ENCODE measurements at places on chromosomes 16 and 17. TPM values are rescaled to one million over a fixed set of nuclear protein-coding genes. Genes with fewer than 3 reads are reported as not detected.

UTS2R gene
- total RNA-seq, result not detected

ESRP2 gene
- 0.09 TPM for total RNA-seq

KREMEN2 gene
- total RNA-seq, result 2.5 TPM

CCL23 gene
- total RNA-seq, result not detected

SLFN13 gene
- 4.0 TPM for total RNA-seq

TMEM235 gene
- total RNA-seq, result not detected

ACSM3 gene
- 3.8 TPM for total RNA-seq

PNMT gene
- not detected for total RNA-seq

BRD7 gene
- total RNA-seq, result 56.7 TPM
